ENCODE measurements at places on chromosomes 13 and 19.

GRCh38 chr13:23547000-23547590 lies 23.1 kb upstream of the TNFRSF19 start:
- no peak for DNase-seq

GRCh38 chr19:39021063-39021462 lies 11.3 kb downstream of the FBXO27 start:
- DNase-seq: no peak

- no peak for DNase-seq
These were observed 91.0 kb downstream of the FGF14 start for GRCh38 chr13:102310691-102311418.

DNA sequence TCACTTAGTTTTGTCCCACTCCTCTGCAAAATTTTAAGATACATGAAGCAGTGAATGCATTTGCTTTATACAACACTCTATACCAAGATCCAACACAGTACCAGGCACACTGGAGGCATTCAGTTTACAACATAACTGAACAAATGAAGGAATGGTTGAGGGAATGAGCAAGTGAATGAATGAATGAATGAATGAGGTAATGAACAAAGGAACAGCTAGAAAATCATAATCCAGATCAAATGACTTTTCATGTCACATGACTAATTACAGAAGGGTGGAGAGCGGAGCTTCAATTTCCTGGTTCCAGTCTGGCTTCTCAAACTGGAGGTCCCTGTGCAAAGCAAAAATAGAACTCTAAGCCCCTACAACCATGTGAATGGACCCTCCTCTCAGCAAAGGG lies 16.7 kb downstream of the TBC1D4 start:
- no peak for DNase-seq

- DNase-seq: no peak
These were observed 6.2 kb downstream of the CARD8 start for GRCh38 chr19:48249502-48250014.

GRCh38 chr13:24741016-24741662 lies 22.8 kb upstream of the RNF17 start:
- DNase-seq: peak; percentile 33

GRCh38 chr19:10760273-10760944 lies 42.5 kb downstream of the DNM2 start:
- no peak for DNase-seq

DNA sequence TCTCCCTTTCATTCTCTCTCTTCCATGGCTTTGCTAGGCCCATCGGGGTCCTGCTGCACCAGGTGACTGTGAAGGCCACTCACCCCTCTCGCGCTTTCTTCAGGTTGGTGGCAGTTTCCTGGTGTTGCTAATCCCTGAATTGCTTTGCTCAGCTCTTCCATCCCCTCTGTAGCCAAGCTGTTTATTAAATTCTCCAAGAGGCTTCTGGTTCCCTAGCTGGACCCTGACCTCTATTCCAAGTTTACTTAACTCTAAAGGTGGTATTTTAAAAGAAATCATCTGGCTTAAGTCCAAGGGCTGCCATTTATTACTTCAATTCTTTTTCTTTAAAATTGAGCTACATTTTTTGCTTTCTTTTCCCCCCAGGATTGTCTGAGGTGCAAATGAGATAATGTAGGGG lies 32.7 kb upstream of the MICU2 start:
- peak; percentile 2 for DNase-seq

- no peak for DNase-seq
These were observed 581 bp downstream of the RCBTB1 start for GRCh38 chr13:49584771-49585182.

DNA sequence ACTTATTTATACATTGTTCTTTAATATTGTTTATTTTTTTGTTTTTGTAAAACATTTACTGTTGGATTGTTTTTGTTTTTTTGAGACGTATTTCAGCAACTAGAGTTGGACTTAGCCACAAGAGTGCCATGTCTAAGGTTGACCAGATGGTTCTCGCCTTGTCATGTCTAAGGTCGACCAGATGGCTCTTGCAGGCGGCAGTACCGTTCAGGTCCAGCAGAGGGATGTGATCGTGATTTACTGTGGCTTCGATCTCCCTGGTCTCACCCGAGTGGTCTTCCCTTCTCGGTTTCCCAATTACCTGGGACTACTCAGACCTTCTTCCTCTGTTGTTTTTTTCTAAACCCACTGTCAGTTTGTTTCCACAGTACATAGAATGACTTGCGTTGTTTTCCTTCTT lies 1438.6 kb downstream of the UQCRFS1 start:
- DNase-seq: no peak

DNA sequence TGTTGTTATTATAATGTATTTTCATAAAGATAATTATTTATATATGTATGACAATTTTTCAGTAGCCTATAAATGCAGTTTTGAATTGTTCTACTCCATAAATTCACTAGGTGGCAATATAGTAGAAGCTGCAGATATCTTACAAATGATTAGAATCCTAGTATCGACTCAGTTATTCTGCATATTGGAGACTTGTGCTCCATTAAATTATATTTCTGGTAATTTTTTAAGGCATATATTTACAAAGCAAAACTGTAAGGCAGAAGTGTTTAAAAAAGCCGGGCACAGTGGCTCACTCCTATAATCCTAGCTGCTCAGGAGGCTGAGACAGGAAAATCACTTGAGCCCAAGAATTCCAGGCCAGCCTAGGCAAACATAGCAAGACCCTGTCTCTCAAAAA lies 58.7 kb downstream of the DPY19L3 start:
- peak; percentile 25 for DNase-seq

DNA sequence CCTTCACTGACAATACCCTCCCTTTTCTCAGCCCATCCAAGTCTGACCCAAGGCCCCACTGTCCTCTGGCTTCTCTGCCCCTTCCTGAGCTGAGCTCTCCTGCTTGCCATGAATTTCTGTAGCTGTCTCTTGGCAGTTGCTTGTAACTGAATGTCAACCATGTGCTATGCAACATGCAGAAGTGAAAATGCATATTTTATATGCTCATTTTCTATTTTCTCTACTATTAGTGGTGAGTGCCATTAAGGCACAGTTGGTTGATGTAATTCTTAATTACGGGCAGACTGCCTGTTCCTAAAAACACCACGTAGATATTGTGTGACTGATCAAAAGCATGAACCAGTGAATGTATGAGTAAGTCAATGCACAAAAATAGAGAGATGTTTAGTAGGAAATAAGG lies 29.6 kb downstream of the TNFSF11 start:
- DNase-seq: no peak

GRCh38 chr19:46862974-46863632 lies 2.3 kb downstream of the ARHGAP35 start:
- no peak for DNase-seq

Data from MCF 10A (cell line).